Left lobe of liver (tissue), 2 donors: ENCODE measurements at places on chromosomes 2 and 18. TPM values are rescaled to one million over a fixed set of nuclear protein-coding genes. Genes with fewer than 3 reads are reported as not detected.

DNA sequence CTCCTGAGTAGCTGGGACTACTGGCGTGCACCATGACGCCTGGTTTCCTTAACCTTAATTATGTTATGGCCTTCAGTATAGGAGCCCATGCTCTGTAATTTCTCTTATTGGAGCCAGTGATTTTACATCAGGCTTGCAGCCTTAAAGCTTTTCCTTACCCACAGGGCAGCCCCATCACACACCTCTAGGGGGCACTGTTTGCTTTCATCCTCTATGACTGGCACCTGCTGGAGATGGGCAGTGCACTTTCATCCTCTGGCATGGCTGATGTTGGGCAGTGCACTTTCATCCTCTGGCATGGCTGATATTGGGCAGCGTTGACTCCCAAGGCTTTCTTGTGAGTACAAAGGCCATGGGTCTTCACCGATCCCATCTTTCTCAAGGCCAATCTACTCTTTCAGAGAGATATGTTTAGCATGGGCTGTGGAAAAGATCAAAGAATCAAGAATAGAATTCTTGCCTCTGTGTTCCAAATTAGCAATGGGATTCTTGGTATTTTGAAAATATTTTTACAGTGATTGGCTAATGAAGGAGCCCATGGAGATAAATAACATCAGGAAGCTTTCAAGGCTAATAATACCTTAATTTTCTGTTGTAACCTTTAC, 80.7 kb upstream of the MEX3C start:
- DNase-seq: peak; percentile 48

SERPINB7 gene
- not detected for total RNA-seq

- no peak for DNase-seq
Measured at GRCh38 chr2:151120011-151120410, 141.7 kb downstream of the RBM43 start.

DNA sequence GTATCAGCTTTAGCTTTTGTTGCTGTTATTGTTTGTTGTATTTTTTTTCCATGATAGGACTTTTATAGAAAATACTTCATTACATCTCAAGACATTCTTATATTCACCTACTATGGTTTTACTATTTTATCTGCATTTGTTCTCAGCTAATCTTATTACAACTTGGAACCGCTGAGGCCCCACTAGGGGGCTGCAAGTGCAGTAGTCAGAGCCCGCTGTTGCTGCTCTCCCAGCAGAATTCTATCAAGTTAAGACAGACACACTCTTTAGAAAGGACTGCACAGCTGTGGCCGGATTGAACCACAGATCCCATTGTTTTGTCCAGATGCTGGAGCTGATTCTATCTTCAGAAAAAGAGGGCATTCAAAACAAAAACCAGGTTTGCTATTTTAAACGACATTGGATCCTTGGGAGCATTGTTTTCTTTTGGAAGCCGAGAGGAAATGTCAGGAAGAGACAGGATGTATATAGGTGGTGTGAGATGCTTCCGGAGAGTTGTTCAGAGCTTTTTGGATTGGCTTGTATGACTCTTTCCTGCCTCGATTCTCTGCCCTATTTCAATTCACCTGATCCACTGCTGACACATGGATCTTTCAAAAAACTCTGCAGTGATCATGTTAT, 105.7 kb upstream of the GAREM1 start:
- DNase-seq: no peak

HOXD1 gene
- total RNA-seq: not detected

- no peak for DNase-seq
Measured at GRCh38 chr2:105904938-105905337, 160.2 kb downstream of the NCK2 start.

GRCh38 chr2:141569941-141570340, 560.9 kb downstream of the LRP1B start:
- no peak for DNase-seq

DAPL1 gene
- total RNA-seq: not detected

GULP1 gene
- 1.2 TPM for total RNA-seq

DNA sequence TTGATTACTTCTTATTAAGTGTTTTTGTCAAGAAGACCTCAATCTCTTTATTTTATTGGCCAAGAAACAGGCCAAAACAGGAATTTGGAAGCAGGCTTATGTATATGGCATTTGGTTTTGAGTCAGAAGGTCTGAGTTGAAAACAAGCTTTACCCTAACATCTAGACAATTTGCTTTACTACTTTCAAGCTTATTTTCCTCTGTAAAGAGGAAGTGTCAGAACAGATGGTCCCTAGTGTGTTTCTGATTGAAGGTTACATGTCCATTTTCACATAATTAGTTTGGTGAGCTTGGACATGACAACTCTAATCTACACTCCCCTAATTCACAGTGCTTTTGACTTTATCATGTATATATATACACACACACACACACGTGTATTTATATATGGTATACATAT, 19.8 kb upstream of the MAP4K4 start:
- no peak for DNase-seq

DNA sequence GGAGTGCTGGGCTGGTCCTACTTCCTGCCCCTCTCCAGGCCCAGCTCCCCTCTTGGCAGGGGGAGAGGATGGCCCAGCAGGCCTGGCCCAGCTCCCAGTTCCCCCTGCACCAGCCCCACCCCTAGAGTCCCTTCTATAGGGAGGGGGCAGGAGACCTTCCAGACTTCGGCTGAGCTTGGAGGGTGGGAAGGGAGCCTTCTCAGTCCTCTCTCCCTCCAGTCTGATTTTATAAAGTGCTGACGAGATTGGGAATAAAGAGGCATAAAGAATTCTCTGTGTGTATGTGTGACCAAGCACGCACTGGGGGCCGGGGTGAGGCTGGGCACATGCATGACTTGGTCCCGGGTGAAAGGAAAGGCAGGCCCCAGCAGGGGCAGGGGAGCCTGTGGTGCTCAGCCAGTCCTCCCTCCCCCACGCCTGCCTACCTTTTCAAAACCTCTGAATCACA, 5.1 kb downstream of the CHPF start:
- no peak for DNase-seq

- no peak for DNase-seq
Measured at GRCh38 chr2:56874717-56875116, 690.9 kb downstream of the CCDC85A start.
